Central memory CD8-positive, alpha-beta T cell (primary cell): ENCODE measurements at places on chromosomes 11 and 22.

GRCh38 chr11:103453915-103454709 is 344.9 kb downstream of the DYNC2H1 start:
- H3K36me3 ChIP-seq, result no peaks in the 10 kb centered on the region
- no peaks in the 10 kb centered on the region for H3K27me3 ChIP-seq
- DNase-seq, result no peak
- H3K4me1 ChIP-seq, result no peaks in the 10 kb centered on the region
- no peak overlapping the region for H3K27ac ChIP-seq
- no peak overlapping the region for H3K4me3 ChIP-seq

GRCh38 chr11:959608-960007 is 33.9 kb downstream of the AP2A2 start:
- H3K27ac ChIP-seq, result peak overlapping the region; percentile 32
- peaks cover 22% of the 10 kb centered on the region for H3K36me3 ChIP-seq
- H3K4me1 ChIP-seq, result peaks cover 27% of the 10 kb centered on the region
- no peak for DNase-seq

DNA sequence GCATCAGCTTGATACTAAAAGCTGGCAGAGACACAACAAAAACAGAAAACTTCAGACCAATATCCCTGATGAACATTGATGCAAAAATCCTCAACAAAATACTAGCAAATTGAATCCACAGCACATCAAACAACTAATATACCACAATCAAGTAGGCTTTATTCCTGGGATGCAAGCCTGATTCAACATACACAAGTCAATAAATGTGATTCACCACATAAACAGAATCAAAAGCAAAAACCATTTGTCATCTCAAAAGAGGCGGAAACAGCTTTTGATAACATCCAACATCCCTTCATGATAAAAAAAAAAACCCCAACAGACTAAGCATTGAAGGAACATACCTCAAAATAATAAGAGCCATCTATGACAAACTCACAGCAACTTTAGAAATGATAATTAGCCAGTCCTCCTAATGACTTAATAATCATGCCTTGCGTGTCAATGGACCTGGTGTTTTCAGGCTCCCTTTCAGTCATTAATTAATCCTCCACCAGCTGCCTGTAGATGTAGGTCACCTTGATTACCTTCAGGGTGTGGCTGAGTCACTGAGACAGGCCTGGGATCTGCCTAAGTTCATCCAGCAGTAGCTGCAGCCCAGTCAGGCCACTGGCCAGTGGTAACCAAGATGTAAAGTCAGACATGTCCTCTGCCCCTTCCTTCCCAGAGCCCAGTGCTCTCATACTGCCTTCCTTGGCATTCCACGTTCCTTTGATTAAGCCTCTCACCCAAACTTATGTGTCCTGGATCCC is 109.8 kb downstream of the EHF start:
- H3K36me3 ChIP-seq, result peaks cover 2% of the 10 kb centered on the region
- H3K4me3 ChIP-seq, result no peak overlapping the region
- H3K4me1 ChIP-seq, result peaks cover 28% of the 10 kb centered on the region
- H3K27me3 ChIP-seq, result peaks cover 81% of the 10 kb centered on the region
- no peak for DNase-seq
- no peak overlapping the region for H3K27ac ChIP-seq

DNA sequence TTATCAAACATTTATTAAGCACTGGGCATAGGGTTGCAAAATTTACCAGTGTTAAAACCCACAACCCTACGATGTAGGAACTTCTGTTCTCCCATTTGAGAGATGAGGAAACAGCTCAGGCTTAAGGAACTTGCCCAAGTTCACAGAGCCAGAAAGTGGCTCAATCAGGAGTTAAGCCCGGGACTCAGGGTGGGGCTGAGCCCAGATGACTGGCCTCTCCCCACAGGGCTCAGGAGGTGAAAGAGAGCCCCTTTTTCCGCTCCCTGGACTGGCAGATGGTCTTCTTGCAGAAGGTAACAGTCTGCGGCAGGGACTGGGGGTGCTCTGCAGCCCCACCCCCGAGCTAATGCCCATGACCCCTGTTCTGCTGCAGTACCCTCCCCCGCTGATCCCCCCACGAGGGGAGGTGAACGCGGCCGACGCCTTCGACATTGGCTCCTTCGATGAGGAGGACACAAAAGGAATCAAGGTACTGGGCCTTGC is 5.6 kb upstream of the ANKRD13D start:
- H3K4me3 ChIP-seq, result no peak overlapping the region
- H3K27me3 ChIP-seq, result no peaks in the 10 kb centered on the region
- peaks cover 78% of the 10 kb centered on the region for H3K36me3 ChIP-seq
- H3K4me1 ChIP-seq, result peaks cover 46% of the 10 kb centered on the region
- H3K27ac ChIP-seq, result no peak overlapping the region
- no peak for DNase-seq

DNA sequence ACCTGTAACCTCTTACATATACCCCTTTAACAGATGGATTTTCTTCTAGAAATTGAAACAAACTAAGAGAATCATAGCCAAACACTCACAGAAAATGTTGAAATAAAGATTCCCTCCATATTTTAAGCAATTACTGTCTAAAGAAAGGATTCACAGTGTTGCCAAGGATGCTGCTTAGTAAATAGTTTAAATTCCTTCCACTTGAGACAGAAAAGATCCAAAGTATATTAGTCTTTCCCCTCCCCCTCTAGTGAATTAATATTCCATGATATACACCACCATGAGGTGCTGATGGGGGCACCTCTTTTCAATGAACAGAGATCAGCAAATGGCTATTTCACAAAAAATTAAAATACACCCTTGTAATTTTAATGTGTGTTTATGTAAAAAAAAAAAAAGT is 186.8 kb downstream of the SOX6 start:
- H3K4me1 ChIP-seq, result no peaks in the 10 kb centered on the region
- H3K27me3 ChIP-seq, result no peaks in the 10 kb centered on the region
- no peak overlapping the region for H3K4me3 ChIP-seq
- DNase-seq, result no peak
- no peak overlapping the region for H3K27ac ChIP-seq
- no peaks in the 10 kb centered on the region for H3K36me3 ChIP-seq

- peaks cover 10% of the 10 kb centered on the region for H3K4me1 ChIP-seq
- H3K27ac ChIP-seq, result no peak overlapping the region
- H3K27me3 ChIP-seq, result no peaks in the 10 kb centered on the region
- no peak overlapping the region for H3K4me3 ChIP-seq
- no peak for DNase-seq
These were observed 11.4 kb upstream of the PITPNB start for GRCh38 chr22:27930331-27931060.

GRCh38 chr22:20463324-20464095 is 25.9 kb upstream of the SCARF2 start:
- peaks cover 10% of the 10 kb centered on the region for H3K36me3 ChIP-seq
- H3K27me3 ChIP-seq, result no peaks in the 10 kb centered on the region
- H3K27ac ChIP-seq, result peak overlapping the region; percentile 92
- DNase-seq, result peak; percentile 26
- peaks cover 46% of the 10 kb centered on the region for H3K4me1 ChIP-seq
